Right atrium auricular region (tissue), 2 donors: ENCODE measurements at places on chromosomes 16 and 17. TPM values are rescaled to one million over a fixed set of nuclear protein-coding genes. Genes with fewer than 3 reads are reported as not detected.

DNA sequence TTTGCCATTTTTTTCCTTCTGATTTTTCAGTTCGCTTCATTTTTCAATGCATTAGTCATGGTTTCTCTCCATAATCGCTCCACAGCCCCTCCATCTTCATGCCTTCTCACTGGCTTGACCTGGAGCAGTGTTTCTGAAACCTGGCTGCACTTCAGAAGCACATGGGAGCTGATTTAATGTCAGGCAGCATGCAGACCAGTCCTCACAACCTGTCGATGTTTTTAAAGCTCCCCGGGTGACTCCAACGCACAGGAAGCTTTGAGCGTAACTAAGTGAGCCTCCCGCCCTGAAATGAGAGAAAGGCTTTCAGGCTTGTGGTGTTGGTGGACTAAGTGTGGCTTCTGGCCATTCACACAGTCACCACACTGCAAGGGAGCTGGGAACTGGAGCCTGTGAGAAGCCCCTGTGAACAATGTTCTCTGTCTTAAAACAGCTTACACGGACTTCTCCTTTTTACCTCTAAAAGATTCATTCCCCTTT lies 16.8 kb upstream of the DRG2 start:
- DNase-seq: no peak

DNA sequence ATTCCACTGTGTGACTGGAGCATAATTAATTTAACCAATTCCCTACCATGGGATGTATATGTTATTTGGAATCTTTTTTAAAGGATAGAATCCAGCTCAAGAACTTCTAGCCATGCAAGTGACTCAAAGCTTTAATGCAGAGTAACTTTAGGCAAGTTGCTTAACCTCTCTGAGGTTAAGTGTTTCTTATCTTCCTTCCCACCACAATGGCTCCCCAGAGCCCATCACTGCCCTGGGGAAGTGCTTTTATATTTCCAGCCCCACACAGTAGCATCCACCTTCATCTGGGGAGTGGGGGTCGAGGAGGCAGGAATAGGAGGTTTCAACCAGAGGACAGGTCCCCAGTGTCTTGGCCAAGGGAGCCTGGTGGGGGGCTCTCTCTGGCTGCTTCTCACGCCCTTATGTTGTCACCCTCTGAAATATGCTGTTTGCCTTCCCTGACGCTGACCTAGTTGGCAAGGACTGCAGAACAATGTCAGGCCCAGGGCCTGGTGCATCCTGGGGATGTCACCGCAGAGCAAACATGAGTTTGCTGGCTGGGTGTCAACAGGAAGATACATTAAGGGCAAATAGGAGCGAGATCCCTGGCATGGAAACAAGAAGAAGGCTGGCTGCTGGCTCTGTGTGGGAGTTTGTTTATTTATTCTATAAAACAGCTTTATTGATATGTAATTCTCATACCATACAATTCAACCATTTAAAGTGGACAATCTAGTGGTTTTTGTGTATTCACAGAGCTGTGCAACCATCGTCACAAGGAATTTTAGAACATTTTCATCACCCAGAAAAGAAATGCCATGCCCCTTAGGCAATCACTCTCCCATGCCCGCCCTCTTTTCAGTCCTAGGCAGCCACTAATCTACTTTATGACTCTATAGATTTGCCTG lies 46.6 kb upstream of the WSB1 start:
- peak; percentile 85 for DNase-seq

DNA sequence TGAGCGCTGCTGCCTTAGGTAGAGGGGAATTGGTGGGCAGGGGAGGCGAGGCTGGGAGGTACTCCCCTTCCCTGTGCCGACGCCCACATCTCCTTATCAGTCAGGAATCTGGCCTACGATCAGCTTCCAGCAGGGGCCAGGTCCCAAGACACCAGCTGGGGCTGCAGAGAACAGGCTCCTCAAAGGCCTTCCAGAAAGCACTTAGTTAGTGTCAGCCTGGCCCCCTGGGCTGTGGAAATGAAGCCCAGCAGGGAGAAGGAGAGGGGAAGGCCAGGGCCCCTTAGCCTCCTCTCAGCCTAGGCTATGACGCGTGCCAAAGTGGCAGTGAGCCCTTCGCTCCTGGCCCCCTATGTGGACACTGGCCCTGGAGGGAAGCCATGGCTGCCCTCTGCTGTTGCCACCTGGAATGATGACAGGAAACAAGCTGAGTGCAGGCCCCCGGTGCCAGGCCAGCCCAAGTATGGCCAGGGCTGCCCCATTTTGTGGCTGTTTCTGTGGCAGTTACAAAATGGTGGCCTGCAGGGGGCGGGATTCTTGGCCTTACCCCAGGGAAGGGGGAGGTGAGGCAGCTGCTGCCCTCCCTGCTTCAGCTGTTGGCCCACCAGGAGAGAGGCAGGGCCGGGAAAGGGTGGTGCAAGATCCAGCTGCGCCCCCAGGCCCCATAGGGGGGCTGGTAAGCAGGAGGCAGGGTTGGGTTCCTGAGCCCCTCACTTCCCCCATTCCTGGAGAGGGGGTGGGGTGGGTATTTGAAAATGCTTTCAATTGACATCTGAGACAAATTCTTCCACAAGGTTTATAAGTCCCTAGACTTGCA lies 11.3 kb downstream of the TBX4 start:
- DNase-seq: no peak

- no peak for DNase-seq
Observed at GRCh38 chr16:89031715-89032659, 55.0 kb upstream of the CBFA2T3 start.

DNA sequence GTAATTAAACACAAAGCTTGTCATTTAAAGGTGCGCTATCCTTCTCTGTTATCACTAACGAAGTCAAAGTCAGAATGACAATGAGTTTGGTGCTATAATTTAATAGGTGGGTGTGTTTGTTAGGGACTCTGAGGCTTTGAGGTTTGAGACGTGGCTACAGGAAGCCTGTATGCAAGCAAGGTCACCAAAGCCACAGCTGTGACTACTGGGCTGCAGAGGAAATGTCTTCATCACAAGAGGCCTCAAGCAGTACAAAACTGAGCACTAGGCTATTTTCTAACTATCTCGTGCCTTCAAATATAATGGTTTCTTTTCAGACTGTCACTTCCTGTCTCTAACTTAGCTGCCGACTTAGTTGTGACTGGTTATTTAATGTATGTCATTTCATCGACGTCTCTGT lies 141.2 kb downstream of the AATF start:
- DNase-seq: no peak

DNA sequence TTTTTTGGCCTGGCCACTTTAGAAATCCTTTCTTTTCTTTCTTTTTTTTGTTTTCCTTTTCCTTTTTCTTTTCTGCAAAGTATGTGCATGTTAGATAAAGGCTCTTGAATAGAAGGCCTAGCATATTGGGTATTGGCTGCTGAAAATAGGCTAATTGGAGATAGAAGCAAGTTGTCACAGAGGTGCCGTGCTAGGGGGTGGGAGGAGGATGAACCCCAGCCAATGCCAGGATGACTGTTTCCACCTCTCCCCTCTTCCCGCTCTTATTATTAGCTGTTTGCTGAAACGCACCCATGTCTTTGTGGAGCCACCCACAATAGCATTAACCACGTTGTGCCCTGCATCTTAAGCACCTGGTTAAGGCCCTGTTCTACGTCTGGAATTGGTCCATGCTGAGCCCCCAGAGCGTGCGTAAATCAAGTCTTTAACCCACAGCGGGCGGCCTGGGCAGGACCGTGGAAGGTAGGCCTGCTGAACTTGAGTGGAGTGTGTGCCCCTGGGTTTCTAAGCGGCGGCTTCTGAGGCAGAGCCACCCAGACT lies 123.6 kb downstream of the MSI2 start:
- no peak for DNase-seq

- DNase-seq: no peak
Observed at GRCh38 chr17:18161207-18162145, 22.2 kb upstream of the ALKBH5 start.

GRCh38 chr16:9297437-9298113 lies 206.1 kb downstream of the HAPSTR1 start:
- DNase-seq: no peak

DNA sequence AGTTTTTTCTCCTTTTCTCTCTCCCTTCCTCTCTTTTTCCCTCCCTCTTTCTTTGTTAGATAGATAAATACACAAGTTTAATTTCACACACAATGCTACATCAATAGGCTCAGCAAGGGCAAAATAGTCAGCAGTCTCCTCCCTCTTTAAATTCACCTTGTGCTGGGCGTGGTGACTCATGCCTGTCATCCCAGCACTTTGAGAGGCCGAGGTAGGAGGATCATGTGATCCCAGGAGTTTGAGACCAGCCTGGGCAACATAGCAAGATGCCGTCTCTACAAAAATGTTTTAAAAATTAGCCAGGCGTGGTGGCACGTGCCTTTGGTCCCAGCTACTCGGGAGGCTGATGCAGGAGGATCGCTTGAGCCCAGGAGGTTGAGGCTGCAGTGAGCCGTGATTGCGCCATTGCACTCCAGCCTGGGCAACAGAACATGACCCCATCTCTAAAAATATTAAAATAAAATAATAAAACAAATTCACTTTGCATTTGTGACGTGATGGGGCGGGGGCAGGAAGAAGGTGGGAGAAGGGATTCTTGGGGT lies 27.4 kb downstream of the IL21R start:
- peak; percentile 16 for DNase-seq

DNA sequence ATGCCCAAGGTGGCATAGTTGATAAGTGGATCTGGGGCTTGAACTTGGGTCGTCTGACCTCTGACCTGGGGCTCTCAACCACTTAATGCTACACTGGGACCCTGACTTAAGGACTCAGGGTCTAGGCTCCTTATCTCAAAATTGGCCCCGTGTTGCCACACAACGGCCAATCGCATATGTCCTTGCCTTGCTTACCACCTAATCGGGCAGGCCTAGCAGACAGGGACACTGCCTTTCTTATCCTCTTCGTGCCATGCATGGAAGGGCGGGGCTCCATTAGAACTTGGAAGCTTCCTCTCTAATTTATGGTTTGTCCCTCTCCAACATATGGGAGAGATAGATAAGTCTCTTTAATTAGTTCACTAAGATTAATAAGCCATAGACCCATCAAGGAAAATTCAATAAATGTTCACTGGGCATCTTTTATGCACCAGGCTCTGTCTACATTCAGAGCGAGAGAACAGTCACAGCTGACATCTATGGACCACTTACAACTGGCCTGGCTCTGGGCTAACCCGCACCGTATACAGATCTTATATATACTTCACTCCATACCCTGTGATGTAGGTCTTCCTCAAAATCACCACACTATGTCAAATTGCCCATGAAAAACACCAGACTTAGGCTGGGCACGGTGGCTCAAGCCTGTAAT lies 35.1 kb downstream of the CDH1 start:
- DNase-seq: no peak

DNA sequence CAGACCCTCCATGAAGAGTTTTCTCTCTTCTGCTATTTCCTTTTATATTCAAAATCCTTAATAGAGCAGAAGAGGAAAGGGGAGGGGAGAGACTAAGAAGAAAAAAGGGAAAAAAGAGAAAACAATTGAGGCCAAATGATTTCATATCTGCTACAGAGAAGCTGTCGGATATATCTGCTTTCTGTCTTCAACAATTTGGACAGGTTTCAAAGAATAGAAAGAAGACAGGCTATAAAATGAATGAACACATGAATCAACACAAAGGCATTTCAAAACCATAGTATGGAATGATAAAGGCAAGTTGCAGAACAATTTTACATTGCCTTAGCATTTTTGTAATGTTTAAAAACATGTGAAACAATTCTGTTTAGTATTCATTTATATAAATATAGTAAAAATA lies 4.7 kb upstream of the CMTR2 start:
- no peak for DNase-seq

DNA sequence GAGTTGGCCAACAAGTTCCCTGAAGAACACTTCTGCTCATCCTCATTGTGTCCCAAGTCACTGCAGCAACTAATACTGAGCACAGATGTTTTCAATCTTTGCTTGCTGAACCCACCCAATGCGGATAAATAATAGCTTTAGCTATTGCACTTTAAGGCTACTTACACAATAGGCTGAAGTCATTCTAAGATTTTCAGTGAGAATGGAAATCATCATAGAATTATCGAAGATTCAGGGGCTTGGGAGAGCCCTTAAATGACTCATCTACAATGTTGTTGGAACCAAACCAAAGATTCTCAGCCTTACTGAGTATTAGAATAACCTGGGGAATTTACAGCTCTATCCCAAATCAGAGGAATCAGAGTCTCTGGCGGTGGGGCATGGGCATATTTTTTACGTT lies 51.2 kb downstream of the SYCE1L start:
- no peak for DNase-seq

DNA sequence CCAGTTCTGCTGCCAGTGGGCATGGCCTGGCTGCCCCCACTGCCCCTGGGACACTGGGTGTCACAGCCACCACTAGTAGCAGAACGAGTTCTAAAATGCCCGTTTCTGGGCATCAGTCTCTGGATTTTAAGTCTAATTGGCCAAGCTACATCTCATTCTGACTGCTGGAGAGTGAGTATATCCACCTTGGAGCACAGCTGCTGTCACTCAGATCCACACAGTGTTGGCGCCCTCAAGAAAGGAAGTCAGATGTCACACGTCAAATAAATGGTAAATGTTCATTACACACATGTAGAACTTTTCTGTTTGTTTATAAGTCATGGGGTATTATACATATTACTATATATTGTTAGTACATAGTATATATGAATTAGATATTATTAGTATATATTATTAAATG lies 19.4 kb downstream of the GNGT2 start:
- DNase-seq: no peak

- no peak for DNase-seq
Observed at GRCh38 chr17:41537990-41538389, 9.9 kb upstream of the KRT19 start.

DNA sequence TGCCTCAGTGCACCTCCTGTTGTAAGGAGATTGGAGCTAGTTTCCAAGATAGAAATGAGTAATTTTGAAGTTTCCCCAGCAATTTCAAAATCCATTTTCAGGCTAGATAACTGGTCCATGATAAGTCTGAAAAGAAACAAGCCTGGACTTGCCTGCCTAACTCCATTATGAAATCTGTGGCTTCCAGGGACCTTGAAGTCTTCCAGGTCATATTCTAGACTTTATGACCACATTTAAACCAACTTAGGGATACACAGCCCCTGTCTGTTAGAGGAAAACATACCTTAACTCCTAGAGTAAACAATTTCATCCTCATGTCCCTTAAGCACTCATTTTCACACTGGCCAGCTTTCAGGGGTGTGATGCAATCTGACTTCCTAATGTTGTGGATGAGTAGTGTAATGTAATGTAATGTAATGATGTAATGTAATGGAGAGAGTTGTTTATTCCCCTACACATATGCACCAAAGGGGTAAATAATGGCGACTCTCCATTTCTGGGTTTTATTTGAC lies 96.7 kb upstream of the FAM20A start:
- no peak for DNase-seq

DNA sequence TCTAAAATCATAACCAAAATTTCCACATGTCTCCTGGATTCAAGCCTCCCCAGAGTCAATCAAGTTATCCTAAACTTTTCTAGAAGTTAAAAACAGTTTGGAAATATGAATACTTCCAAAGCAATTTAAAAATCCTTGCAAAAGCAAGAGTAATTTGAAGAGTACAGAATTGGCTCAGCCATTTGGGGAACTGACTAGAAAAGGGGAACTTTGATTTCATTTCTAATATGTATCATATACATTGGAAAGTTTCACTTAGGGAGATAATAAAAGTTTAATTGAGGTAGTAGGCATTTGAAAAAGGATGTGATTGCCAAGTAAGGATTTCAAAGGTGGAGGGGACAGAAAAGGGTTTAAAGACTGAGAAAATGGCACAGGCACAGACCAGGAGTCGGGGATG lies 9.0 kb upstream of the SLFN12L start:
- DNase-seq: no peak

The KIF2B gene
- not detected for total RNA-seq

The KCTD5 gene
- 12.5 TPM for total RNA-seq

The CCDC40 gene
- total RNA-seq: 9.3 TPM

The EPN3 gene
- 4.5 TPM for total RNA-seq

The TCAP gene
- total RNA-seq: 5,284 TPM

The PERCC1 gene
- not detected for total RNA-seq

The LGALS9B gene
- not detected for total RNA-seq

The NPIPB4 gene
- total RNA-seq: 10.4 TPM

The GRN gene
- total RNA-seq: 290 TPM
